ENCODE measurements at places on chromosomes 2 and 18.
A peak's percentile ranks its signal among the peaks of the same experiment; 100 is the strongest.

- no peak for DNase-seq
Measured at GRCh38 chr2:9742601-9743000, 100.7 kb upstream of the TAF1B start.

DNA sequence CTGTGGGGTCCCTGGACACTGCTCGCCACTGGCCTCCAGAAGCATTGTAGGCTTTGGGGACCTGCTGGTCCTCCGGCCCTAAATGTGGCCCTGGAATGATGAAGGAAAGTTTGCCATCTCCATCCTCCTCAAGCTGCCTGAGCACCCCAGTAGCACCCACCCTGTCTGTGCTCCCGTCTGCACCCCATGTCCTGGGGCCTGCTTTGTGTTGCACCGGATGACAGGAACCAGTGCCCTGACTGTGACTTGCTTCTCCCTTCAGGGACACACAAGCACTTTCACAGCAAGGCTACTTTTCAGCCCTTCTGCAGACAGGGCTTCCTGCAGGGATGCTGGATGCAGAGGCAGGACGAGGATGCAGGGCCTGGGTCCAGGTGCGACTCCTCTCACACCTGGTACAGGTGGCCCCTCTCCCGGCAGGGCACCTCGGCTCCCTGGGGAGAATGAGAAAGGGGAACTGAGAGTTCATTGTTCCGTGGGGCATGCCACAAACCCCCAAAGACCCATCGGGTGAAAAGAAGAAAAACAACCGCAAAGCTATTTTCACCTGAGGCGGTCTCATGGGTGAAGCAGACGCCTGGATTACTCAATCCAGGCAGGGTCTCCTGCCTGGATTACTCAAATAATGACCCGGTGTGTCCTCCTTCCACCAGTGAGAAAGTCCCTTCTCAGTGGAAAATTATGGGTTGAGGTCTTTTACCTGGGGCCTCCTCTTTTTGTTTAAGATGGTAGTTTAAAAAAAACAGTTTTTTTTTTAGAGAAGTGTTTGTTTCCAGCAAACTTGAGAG is 74.9 kb downstream of the LONRF2 start:
- DNase-seq = peak; percentile 73

DNA sequence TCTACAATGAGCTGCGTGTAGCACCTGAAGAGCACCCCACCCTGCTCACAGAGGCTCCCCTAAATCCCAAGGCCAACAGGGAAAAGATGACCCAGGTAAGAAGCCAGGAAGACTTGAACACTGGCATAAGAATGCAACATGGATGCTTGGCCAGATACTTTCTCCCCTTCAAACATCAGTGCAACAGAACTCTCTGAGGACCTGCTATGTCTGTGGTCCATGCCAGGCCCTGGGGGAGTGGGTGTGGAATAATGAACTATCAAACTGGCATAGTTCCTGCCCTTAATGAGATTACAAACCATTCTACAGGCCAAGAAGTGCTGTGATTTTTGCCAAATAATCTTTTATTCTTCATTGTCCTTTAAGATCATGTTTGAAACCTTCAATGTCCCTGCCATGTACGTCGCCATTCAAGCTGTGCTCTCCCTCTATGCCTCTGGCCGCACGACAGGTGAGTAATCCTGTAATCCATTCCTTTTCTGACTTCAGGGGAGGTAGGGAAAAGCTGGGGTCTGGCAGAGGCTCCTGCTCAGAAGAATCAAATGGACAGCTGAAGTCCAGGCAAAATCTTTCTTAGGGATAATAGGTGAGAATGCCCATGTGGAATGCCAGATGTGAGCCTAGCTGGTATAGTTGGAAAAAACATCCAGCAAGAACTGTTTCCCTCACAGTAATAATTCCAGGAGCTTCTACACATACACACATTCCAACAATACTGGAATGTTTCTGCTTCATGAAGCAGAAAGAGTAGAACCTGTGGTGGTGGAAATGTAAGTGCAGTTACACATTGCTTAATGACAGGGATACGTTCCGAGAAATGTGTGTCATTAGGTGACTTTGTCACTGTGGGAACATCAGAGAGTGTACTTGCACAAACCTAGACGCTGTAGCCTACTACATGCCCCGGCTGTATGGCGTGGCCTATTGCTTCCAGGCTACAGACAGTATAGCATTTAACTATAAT is 16.2 kb downstream of the ACTG2 start:
- DNase-seq = no peak

DNA sequence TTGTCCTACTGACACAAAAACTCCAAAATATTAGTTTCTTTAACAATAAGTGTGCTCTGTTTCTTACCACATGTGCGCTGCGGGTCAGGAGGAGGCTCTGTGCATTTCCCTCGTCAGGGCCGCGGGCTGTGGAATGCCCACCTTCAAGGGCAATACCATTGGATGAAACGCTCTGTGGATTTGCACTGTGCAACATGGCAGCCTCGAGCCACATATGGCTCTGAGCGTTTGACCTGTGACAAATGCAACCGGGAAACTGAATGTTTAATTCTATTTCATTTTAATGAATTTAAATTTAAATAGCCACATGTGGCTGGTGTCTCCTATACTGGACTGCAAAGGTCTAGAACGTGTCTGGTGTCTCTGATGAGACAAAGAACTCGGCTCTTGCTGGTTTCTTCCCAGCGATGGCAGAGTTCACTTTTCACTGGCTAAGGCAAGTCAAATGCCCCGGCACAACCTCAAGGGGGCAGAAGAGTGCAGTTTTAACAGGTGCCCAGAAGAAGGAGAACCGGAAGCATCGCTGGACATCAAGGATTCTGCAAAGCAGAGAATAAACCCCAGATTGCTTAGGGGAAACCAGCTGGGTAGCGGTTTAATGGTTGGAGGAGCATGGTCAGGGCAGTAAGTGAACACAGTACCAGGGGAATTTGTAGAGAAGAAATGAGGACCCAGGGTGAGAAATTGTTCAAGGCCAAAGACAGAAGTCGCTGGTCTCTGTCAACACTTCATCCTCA is 37.0 kb upstream of the TMEM18 start:
- no peak for DNase-seq

- DNase-seq = no peak
Measured at GRCh38 chr2:96788442-96789244, 27.4 kb upstream of the CNNM3 start.
